ENCODE measurements at places on chromosomes 3 and 15.

DNA sequence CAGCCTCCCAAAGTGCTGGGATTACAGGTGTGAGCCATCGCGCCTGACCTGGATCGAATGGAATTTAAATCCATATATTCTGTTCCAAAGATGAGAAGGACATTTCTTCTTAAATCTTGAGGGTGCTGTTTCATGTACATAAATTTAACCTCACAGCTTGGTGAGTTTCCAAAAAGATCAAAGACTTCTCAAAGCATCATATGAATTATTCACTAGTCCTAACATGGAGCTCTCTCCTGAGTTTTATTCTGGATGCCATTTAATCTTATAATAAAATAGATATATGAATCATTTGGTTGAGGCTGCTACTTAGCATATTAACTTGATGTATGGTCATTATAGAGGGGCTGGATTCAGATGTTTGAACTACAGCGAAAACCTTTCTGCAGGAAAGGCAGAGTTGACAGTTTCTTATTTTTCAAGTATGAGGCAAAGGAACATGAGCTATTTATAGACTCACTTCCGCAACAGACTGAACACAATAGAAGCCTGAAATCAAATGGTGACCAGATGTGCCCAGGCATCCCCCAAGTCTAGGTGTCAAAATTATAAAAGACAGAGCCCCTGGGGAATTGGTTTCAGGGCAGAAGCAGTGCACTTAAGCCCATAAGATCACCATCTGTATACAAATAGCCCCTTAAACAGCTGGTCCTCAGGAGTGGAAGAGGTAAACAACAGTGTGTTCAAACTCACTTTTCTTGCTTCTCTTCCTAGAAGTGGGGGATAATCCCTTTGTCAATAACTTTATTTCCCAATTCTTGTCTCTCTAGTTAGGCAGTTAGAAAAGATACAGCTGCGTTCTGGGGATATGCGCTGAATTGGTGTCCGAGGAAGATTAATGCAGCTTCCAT, 29.7 kb downstream of the STARD9 start:
- DNase-seq: no peak

DNA sequence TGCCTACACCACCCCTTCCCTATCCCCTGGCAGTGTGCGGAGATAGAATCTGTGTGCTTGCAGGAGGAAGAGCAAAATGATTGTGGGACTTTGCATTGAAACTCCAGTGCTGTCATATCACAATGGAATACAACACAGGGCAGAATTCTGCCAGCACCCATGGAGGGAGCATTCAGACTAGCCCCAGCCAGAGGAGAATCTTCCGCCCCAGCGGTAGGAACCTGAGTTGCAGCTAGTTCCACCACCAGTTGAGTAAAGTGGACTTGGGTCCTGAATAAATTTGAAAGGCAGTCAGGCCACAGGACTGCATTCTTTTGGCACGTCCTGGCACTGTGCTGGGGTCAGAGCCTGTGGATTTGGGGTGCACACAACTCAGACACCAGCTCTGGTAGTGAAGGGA, 27.5 kb downstream of the NCBP2 start:
- no peak for DNase-seq

DNA sequence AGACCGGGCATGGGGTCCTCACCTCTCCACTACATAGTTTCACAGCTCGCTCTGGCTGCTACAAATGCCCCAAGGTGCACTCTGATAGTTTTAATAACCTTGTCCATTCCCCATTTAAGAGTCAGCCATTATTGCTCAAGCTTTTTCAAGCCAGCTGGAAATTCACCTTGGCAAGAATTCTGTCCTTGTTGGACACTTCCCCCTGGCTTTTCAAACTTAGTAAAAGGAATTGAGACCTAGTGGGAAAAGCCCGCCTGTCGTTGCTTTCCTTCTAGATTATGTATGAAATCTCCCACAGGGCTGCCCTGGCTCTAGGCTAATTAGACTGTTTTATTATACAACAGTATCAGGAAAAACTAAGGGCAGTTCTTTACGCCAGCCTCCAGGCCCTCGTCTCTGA, 293.7 kb upstream of the GADL1 start:
- no peak for DNase-seq

- no peak for DNase-seq
These were observed 748 bp downstream of the MRPS25 start for GRCh38 chr3:15064299-15064834.

DNA sequence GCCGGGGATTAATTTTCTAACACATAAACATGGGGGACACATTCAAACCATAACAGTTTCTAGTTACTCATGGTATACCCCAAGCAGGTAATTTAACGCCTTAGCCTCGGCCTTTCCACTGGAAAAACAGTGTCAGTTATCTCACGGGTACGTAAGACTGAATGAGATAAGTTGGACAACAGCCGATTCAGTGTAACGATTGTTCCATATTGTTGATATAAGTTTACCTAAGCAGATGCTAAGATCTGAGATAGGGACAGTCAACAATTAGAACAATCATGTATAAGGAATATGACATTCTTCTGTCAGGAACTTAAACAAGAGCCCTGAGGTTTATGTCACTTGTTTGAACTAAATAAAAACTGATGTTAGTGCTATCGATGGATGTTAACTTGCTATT, 130.8 kb downstream of the GHSR start:
- DNase-seq: no peak

DNA sequence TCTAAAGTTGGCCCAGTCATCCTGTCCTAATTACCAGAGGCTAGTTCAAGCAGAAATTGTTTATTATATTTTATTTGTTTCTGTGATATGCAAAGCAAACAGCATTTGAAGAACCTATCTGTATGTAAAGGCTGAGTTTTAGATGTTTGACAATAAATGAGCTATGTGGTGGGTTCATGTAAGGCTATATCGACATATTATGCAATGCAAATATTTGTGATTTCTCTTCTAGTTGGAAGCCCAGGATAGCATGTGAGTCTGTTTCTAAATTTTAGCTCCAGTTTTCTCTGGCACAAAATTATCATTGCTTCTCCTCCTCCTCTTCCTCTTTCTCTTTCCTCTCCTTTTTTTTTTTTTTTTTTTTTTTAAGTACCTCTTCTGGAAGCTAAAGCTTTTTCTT, 263.2 kb upstream of the LMCD1 start:
- no peak for DNase-seq

GRCh38 chr15:57053470-57053869, 135.0 kb downstream of the TCF12 start:
- no peak for DNase-seq

DNA sequence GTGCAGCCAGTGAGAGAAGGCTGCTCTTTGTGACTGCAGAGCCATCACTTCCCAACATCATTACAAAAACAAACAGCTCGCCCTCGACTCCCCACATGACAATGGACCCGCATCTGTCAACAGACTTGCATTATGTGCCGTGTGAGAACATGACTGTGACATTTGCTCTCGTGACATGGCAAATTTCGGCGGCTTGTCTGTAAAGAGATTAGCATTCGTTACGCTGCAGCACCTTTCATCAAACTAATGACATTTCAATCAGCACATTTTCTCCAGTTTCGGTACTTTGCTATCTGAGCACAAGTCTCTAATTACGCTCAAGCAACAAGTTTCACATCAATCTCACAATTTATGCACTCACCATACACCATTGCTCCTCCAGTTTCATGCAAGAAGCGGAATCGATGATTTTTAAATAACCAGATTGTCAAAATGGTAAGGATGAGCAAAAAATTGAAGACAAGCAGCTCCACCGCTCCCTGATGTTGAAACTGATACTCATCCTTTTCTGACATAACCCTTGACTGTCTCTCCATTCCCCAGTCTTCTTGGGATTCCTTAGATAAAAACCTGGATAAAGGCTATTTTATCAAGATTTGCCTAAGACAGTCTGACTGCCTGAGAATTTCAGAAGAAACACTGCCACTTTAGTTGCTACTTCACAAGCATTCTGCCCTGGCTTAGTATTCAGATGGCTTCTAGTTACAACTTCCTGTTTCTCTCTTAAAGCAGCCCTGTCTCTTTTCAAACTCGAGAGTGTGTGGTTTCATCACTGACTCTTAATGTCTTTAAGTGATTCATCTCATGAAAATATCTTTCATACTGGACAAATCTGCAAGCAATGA, at the start of gene SLC9A9:
Gene SLC9A9 (minus strand): TSS at position 682 of the 845 bp plus-strand sequence. CDS start 146 bp downstream, at position 536.
- DNase-seq: peak; percentile 29
